ENCODE measurements at places on chromosomes 11 and 22.

DNA sequence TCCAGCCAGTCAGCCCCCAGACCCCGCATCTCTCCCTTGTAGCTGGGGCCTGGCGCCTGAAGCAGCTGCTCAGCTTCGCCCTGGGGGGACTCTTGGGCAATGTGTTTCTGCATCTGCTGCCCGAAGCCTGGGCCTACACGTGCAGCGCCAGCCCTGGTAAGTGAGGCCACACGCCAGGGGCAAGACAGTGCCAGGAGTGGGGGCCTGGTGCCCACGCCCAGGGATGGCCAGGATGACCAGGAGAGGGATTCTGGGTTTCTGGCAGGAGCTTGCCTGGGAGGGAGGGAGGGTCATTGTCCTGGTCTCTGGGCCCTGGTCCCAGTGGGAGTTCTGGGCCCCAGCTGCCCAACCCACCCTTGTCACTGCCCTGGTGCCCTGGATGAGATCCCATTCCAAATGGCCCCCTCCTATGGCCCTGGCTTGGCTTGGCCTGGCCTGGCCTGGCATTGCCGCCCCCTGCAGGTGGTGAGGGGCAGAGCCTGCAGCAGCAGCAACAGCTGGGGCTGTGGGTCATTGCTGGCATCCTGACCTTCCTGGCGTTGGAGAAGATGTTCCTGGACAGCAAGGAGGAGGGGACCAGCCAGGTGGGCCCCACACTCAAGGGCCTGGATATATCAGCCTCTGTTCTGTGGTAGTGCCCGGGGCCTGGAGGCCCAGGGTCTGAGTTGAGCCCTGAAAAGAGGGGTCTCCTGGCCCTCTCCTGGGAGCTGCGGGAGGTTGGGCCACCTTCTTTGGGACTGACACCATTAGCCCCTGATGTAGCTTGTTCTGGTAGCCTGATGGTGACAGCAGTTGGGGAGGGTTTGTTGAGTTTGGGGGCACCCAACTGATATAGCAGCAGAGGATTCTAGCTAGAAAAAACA is 3.7 kb downstream of the SLC39A13 start:
- no peak for DNase-seq

- DNase-seq = no peak
Observed at GRCh38 chr11:33172996-33173395, 11.7 kb upstream of the CSTF3 start.

GRCh38 chr22:40029189-40029890 is 34.6 kb downstream of the FAM83F start:
- DNase-seq = no peak

DNA sequence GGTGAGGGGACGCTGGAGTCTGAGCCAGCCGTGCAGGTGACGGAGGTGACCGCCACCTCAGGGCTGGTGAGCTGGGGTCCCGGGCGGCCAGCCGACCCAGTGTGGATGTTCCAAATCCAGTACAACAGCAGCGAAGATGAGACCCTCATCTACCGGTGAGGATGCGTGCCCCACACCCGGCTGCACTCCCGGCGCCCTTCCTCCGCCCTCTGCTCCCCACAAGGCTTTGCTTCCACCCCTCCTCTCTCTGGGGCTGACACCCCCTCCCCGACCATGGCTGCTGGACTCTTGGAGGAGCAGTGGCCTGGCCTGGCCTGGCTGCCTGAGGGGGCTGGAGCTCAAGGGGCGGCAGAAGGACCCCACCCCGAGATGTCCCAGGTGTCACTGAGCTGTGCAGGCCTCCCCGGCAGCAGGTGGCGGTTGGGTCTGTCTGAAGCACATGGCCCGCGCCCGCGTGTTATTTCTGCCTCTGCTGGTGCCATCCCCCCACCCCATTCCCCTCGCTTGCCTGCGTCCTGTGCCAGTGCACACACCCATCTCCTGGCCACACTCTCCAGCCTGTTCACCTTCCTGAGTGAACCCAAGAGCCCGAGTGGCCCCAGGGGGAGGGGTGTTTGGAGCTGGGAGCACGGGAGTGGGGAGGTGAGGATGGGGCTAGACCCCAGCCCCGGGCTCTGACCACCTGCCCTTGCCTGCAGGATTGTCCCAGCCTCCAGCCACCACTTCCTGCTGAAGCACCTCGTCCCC is 2.2 kb downstream of the LRFN4 start:
- no peak for DNase-seq

GRCh38 chr11:44016131-44016530 is 31.6 kb upstream of the ACCSL start:
- no peak for DNase-seq

DNA sequence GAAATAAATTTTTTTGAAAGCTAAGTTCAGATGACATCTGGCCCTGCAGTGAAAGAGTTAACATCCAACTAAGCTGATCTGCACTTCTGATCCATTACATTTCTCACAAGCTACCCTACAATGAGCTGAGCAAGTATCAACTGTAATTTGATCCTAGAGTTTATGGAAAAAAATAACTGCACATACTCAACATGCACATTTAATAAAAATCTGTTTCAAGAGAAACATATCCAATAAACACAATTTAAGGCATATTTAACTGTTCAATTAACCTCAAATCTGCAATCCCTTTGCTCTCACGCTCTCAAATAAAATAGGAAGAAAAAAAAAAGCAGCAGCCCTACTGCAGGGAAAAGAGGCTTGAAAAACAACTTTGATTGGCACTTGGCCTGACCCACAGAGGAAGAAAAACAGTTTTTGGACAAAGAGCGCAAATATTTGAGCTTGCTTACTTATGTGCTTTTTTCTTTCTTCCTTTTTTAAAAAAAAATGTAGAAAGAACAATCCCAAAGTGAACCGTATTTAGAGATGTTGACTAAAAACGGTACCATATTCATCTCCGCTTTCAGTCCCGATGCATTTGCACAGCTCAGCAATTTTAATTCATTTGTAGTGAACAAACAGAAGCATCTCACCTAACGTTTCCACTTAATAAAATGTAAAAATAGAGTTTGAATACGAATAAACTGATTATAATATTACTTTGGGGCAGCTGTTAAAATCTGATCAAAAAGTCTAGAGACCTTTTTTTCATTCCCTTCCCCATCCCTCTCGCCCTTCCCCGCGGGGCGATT is 1.6 kb downstream of the SESN3 start:
- DNase-seq = no peak

- no peak for DNase-seq
Observed at GRCh38 chr11:59176330-59176729, 4.4 kb downstream of the DTX4 start.

DNA sequence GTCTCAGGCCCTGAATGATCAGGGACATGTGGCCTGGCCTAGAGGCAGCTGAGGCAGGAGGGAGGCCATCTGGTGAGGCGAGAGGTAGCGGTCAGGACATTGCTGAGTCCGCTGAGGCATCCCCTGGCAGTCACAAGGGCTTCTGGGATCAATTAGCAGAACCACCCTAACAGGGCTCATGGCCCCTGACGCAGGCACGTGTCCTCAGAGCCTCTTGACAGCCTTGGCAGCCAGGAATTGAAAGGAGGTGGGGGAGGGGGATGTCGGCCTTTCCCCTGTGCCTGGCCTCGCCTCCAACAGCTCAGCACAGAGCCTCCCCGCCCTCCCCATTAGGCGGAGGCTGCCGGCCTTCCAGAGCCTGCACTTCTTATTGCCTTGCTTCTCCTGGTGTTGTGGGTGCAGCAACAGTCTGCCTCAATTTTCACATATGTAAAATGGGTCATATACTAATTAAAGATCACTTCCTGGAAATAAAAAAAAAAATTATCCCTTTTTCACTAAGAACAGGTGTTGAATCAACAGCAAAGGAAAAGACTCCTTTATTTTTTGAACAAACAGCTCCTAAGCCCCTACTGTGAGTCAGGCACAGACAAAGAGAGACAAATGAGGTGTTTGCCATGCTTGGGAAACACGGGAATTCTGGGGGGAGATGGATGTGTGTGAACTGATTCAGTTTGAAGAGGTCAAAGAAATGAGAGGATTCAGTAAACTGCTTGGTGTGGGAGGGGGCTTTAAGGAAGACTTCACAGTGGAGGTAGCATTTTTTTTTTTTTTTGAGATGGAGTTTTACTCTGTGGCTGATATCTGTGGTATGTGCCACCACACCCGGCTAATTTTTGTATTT is 55.3 kb downstream of the NFAM1 start:
- no peak for DNase-seq

- DNase-seq = no peak
Observed at GRCh38 chr22:36358533-36359469, 29.0 kb downstream of the MYH9 start.

- no peak for DNase-seq
Observed at GRCh38 chr11:70579316-70579955, 181.1 kb downstream of the CTTN start.

DNA sequence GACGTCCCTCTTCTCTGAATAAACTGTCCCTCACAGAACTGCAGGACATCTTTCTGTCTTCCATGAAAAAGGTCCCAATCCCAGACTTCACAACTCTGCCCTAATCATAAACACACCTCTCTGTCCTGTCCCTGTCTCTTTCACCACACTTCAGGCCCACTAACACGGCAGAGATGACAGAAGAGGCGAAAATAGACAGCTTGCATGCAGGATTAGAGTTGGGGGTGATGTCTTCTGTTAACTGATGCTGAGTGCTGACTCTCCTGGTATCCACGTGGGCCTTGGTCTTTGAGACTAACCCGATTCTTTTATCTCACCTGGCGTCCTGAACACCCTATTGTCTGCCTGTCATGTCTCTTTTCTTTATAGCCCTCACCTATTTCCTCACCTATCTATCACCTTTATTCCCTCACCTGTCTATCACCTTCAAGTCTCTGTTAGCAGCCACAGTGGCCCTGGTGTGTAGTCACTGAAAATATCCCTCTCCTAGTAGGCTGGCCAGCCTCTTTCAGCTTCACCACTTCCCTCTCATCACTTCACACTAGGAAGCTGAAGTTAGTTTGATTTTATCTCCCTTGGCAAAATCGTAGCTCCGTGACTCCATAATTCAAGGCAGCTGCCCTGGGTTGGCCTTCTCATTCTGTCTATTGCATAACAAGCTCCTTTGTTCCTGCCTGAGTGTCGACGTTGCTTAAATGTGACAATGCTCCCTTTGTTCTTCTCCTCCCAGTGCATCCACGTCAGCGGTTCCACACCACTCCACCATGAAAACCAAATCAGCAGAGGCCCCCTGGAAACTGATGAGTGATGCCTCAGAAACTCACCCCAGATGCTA is 30.6 kb upstream of the DRD2 start:
- DNase-seq = no peak

DNA sequence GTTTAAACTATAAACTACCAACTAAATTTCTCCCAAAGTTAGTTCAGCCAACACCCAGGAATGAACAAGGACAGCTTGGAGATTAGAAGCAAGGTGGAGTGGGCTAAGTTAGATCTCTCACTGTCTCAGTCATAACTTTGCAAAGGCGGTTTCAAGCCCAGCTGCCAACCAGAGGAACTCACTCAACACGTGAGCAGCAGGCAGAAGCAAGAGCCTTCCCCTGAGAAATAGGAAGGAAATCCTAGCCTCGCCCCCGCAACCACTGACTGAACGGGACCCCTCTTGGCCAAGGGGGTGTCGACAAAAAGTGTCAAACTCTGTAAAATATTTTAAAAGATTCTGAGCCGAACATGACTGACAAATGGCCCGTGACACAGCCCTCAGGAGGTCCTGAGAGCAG is 4.4 kb upstream of the KRTAP5-9 start:
- no peak for DNase-seq

GRCh38 chr22:27512283-27512761 is 289.2 kb downstream of the MN1 start:
- no peak for DNase-seq

DNA sequence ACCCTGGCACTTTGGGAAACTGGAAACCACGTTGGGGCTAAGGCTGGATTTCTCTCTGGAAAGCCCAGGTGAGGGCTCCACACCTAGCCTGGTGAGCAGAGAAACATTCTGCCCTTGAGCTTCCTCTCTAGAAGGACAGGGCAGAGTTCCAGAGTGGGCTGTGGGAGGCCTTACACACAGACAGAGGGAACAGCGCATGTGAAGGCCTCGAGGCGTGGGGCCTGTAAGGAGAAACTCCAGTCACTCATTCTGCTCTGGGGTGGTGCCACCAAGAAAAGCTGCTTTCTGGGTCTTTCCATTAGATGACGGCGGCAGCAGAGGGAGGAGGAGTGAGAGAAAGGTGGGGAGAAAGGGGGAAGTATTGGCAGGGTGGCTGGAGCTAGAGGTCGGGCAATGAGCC is 183.1 kb downstream of the CHST1 start:
- no peak for DNase-seq

- no peak for DNase-seq
Observed at GRCh38 chr11:84536456-84536855, 1090.7 kb downstream of the DLG2 start.

- DNase-seq = no peak
Observed at GRCh38 chr11:65834202-65834601, 439 bp downstream of the SNX32 start.

GRCh38 chr22:36239150-36239400 is 252 bp downstream of the APOL2 start:
- no peak for DNase-seq

DNA sequence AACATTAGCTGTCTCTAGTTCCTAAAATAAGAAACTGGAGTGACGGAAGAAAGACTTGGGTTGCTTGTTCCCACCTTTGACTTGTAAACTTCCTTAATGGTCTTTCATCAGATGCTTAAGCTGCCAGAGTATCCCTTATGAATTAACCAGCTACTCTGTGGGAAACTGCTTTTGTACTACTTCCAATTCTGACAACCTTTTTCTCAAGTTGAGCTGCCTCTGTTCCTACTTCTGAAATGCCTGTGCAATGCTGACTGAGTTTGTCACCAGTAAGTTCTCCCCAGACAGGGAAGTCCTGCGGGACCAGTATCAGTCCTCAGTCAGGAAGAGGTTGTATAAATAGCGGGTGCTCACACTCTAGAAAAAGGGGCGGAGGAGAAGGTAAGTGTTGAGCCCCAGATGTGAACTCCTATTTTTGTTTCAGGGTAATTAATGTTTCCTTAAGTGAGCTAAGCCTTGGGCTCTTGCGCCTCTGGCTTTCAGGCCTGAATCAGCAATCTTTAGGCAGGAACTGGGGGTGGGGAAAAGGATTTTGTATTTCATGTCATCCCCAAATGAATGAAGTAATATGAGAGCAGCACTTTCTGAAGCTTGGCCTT is 67.2 kb downstream of the CECR2 start:
- no peak for DNase-seq

- no peak for DNase-seq
Observed at GRCh38 chr11:16946477-16947282, 67.5 kb downstream of the PLEKHA7 start.

GRCh38 chr22:22913989-22914388 is 26.4 kb downstream of the IGLL5 start:
- DNase-seq = no peak

DNA sequence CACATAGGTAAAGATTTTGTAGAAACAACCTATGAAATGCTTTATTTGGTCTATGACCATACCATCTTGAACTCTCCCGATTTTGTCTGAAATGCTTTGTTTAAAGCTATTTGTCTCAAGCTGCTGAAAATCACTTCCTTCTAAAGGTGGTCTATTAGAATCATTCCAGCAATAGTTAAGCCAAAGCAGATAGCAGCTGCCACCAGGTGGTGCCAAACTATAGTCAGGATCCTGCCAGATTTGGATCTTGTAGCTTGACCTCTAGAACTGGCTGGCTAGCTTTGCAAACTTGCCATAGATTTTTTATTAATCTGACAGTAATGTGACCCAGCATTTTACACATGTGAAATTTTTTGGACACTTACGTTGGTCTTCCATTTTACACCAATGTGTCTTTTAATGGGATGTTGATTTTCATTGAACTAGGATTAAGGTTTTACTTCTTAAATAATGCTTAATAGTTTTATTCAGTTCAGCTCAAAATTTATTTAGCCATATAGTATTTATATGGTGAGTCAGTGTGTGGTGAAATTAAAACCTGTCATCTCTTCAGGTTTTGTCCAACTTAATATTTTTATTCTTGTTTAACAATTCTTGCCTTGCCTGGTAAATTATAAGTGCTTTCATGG is 19.7 kb downstream of the CTR9 start:
- no peak for DNase-seq
